SW480 (cell line): ENCODE measurements at places on chromosomes 4 and X.
A peak's percentile ranks its signal among the peaks of the same experiment; 100 is the strongest.

DNA sequence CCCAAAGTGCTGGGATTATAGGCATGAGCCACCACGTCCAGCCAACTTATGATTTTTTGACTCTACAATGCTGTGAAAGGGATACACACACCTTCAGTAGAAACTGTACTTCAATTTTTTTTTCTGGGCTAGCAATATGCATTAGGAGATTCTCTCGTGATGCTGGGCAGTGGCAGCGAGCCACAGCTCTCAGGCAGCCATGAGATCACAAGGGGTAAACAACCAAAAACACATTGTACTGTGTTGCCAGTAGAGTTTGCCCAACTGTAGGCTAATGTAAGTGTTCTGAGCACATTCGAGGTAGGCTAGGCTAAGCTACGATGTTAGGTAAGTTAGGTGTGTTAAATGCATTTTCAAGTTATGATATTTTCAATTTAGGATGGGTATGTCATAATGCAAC lies 25.7 kb downstream of the RAB33A start:
- no peak for DNase-seq

GRCh38 chr4:56745042-56745441 lies 63.9 kb upstream of the HOPX start:
- DNase-seq: no peak

- DNase-seq: peak; percentile 89
Observed at GRCh38 chrX:23742174-23742696, 841 bp downstream of the ACOT9 start.

DNA sequence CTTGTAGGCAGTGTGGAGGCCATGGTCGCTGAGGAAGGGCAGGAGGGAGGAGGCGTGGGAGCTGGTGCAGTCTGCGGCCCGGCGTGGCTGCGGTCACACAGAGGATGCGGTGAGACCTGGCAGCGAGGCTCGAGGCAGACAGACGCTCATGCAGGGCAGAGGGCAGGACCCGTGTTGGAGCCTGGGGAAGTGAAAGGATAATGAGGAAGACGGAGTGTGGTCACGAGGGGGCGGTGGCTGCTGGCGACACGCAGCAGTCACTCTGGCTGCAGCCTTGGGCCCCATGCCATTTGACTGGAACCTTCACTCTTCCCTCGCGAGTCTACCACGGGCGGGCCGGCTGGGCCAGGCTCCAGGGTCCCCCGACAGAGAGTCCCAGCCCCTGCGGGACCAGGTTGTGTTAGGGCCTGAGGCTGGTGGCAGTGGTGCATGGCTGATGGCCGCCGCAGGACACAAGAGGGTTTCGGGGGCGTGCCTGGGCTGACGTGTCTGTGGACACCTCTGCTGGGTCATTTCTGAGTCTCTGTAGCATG lies 68.8 kb upstream of the HGFAC start:
- peak; percentile 9 for DNase-seq

DNA sequence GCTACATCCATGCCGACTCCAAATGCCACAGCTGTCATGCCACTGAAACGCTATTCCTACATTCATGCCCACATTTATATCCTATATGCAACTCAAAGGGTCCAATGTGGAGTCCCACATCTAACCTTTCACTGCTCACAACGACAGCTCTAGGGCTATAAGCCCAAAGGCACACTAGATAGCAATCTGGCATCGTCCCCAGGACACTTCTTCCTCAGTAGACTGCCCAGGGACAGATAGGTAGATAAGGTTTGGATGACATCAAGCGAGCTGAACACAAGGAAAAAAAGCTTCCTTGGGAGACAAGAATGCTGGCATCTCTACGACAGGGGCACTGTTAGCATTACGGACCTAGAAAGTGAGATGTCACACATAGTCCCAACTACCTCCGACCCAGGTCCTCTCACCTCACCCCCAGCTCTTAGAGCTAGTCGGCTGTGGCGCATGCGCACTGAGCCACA lies 685 bp downstream of the RAB9B start:
- DNase-seq: no peak

DNA sequence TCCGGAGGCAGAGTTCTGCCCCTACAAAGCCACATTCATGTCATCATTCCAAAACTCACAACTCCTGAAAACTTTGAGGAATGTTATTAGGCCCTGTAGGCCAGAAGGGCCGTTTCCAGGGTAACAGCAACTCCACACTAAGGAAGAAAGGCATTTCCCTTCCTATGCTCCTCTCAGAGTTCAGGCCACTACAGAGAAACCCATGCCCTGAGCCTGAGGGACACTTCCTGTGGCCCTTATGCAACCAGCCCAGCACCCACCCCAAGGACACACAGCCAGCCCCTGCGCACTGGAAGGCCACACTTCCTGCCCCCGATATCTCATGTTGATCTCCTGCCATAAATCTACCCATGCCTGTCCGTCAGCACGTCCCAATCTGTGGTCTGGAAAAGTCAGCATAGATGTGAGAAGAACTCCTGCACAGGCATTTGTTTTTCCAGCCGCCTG lies 289.3 kb downstream of the BCOR start:
- no peak for DNase-seq

DNA sequence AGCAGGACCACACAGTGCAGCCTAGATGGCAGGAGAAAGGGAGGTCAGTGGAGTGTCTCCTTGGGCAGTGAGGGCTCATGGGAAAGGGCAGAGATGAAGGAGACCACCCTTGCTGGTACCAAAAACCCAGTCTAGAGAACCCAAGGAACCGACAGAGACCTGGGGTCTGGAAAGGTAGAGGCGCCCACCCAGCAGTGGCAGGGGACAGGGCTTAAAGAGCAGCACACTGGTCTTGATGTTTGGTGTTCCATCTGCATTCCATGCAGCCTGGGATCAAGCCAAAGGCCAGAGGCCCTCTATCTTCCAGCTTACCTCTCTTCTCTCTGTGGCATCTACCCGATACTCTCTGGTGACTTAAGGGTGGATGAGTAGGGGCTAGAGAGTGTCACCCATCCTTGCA lies 127.5 kb downstream of the PJA1 start:
- no peak for DNase-seq

DNA sequence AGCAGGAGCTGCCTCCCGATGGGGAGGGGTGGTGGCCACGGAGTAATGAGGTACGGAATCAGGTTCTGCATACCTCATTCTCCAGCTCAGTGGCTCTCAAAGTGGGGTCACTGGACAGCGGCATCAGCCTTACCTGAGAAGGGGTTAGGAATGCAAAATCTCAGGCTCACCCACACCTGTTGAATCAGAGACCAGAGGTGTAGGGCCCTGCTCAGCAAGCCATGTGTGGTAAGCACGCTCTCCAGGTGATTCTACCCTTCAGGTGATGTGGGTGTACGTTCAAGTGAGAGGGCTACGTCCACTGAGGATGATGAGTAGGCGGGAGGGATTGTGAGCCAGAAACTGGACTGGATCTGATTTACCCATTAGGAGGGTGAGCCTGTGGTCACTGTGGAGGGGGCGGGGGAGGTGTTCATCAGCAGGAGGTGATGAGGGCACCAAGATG lies 65.8 kb downstream of the ANAPC4 start:
- DNase-seq: no peak

GRCh38 chr4:95599777-95600400 lies 51.1 kb upstream of the UNC5C start:
- DNase-seq: no peak

- no peak for DNase-seq
Observed at GRCh38 chr4:88106205-88106604, 52.2 kb downstream of the ABCG2 start.

DNA sequence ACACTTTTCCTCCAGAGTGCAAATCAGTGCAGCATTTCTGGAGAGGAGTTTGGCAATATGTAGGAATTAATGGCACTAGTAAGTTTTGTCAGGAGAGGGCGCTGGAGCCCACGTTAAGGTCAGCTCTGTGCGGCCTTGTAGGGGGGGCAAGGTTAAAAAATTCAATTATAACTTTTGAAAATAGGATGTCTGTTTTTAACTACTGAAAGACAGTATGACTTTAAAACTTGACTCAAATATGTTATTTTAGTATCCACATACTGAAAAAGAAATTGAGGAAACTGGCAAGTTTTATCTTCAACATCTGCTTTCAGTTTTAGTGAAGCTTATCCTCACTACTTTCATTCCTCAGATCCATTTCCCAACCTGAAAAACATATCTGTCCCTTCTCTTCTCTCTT lies 30.9 kb upstream of the HSD17B13 start:
- DNase-seq: no peak

- no peak for DNase-seq
Observed at GRCh38 chr4:89653012-89653411, 183.9 kb downstream of the SNCA start.

DNA sequence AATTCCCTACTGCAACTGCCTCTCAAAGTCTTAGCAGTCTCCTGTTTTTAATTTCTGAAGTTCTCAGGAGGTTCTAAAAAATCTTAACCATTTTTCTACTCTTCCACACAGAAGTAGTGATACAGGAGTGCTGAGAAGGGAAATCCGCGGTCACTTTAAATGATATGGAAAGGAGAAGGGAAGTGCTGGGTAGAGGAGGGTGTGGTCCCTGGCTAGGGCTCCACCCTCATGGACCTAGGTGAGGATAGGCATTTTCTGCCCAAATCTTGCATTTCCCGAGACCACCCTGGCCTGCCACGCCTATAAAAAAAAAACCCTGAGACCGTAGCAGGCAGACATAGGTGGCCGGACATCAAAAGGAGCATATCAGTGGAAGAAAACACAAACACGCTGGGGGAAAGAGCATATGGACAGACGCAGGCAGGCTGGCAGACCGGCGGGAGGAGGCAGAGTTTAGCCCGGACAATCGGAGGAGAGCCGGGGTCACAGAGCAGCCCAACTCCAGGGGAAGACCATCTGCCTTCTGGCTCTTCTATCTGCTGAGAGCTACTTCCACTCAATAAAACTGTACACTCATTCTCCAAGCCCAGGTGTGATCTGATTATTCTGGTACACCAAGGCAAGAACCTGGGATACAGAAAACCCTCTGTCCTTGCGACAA lies 85.7 kb downstream of the POU3F4 start:
- no peak for DNase-seq

- DNase-seq: no peak
Observed at GRCh38 chrX:9942086-9942485, 25.1 kb upstream of the CLDN34 start.

GRCh38 chr4:138330531-138330930 lies 88.4 kb upstream of the SLC7A11 start:
- DNase-seq: no peak
